ENCODE measurements at places on chromosomes 6 and 20. TPM values are rescaled to one million over a fixed set of nuclear protein-coding genes. Genes with fewer than 3 reads are reported as not detected.

DNA sequence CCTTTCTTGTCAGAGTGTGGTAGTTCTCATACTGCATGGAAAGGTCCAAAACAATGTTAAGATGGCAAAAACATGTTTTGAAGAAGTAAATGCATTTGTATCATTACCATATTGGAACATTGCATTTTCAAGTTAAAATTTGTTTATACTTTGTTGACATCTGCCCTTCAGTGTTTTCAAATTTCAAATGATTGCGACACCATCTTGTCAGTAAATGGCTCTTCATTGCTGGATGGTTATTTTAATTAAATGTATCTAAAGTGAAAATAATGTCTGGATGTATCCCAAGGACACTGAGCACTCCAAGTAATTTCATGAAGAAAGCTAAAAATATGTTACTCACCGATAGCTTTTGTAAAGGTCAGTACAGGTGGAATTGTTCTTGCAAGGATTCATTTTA is 761.6 kb downstream of the EYS start:
- no peaks in the 10 kb centered on the region for H3K27me3 ChIP-seq
- DNase-seq, result no peak
- H3K4me3 ChIP-seq, result no peak overlapping the region
- no peaks in the 10 kb centered on the region for H3K36me3 ChIP-seq
- no peaks in the 10 kb centered on the region for H3K4me1 ChIP-seq

DNA sequence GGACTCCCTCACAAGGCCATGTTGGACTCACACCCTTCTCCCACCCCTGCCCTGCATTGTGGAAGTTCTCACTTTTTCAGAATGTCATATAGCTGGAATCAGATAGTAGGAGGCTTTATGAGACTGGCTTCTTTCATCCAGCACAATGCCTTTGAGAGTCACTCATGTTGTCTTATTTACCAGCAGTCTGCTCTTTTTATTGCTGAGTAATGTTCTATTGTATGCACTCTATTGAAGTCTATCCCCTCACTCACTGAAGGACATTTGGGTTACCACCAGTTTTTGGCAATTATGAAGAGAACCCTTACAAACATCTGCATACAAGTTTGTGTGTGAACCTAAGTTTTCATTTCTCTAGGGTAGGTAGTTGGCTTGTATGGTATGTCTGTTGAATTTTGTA is 80.8 kb upstream of the KCNK16 start:
- peaks cover 2% of the 10 kb centered on the region for H3K27me3 ChIP-seq
- peaks cover 4% of the 10 kb centered on the region for H3K4me1 ChIP-seq
- no peak for DNase-seq
- H3K27ac ChIP-seq, result no peak overlapping the region

DNA sequence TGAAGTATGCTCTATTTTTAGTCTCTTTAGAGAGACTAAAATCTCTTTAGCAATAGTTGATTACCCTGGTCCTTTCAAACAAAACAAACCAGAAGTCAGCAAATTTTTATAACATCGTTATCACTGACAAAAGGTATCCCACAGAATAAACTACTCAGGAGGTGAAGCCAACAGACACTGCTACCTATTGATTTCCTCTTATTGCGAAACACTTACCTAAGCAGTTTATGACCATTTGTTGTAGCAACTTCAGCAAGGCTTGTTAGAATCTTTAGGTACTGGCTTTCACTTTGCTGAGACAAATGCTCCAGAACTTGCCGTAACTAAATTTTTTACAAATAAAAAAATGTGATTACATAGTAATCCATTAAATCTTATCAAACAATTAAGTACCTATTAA is 64.4 kb downstream of the HACE1 start:
- no peaks in the 10 kb centered on the region for H3K27me3 ChIP-seq
- no peak for DNase-seq
- peaks cover 3% of the 10 kb centered on the region for H3K4me1 ChIP-seq
- no peak overlapping the region for H3K4me3 ChIP-seq
- H3K36me3 ChIP-seq, result peaks cover 13% of the 10 kb centered on the region

IMPG1 gene
- not detected for total RNA-seq

DNA sequence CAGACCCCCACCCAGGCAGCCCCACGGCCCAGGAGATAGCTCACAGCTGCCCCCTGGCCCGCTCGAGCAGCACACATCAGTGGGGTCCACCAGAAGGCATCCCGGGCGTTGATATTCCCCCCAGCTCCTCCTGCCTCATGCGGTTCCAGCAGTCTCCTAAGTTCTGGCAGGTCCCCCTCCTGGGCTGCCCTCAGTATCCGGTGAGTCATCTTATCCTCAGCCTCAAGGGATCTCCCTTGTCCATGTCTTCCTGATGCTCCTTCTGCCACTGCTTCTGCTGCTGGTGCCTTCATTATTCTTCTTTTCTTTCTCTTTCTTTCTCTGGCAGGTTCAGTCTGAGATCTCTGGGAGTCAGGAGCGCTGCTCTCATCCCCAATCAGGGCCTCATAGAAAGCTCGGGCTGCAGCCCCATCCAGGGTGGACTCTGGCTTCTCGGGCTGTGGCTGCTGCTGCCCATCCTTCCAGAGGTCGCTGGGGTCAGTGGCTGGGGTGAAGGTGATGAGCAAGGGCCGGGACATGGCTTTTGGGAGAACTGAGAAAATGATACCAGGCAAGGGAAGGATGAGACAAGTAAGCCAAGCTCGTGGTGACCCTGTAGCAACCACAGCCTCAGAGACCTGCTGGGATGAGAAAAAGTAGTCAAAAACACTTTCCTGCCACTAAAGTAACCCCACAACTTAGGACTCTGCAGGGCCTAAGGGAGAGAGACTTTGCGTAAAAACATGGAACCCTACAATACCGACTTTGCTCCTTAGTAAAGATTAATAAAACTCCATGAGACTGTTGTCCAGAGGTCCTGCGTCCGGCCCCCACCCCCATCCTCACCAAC is 622 bp downstream of the GPANK1 start:
- H3K4me1 ChIP-seq, result peaks cover 45% of the 10 kb centered on the region
- peak overlapping the region; percentile 96 for H3K4me3 ChIP-seq
- no peaks in the 10 kb centered on the region for H3K27me3 ChIP-seq
- DNase-seq, result no peak

Data from activated naive CD8-positive, alpha-beta T cell treated with anti-CD3 and anti-CD28 coated beads, Interleukin-2, amount 10 ng/mL, durations not matched to agents 7 days and 5 days (primary cell).